ENCODE measurements at places on chromosomes 2 and 18.

GRCh38 chr2:41431756-41432155, 616.1 kb upstream of the PKDCC start:
- no peak for DNase-seq

DNA sequence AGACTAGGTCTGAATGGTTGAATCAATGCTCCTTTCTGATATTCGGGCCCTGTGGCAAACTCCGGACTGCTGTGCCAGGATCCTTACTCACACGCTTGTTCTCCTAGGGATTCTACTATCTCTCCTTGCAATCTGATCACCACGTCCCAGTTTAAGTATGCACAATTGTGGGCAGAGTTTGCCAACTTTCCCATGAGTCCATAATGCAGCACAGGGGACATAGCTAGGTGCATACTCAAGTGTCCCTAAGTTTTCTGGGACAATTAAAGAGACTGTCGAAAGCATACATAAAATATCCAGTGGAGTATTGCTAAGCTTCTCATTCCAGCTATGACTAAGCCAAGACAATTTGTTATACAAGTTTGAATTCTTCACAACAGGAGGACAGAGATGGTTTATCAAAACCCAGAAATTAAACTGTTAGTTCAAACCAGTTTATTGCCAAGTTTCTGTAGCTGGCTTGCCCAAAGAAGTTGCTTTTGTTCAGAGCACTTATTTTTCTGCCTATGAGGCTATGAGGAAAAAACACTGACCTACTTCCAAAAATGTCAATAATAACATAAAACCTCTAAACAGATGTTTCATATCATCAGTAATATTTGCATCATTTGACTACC, 136.1 kb downstream of the EXOC6B start:
- DNase-seq, result no peak

- peak; percentile 49 for DNase-seq
Observed at GRCh38 chr18:58161659-58162058, 117.6 kb downstream of the NEDD4L start.

DNA sequence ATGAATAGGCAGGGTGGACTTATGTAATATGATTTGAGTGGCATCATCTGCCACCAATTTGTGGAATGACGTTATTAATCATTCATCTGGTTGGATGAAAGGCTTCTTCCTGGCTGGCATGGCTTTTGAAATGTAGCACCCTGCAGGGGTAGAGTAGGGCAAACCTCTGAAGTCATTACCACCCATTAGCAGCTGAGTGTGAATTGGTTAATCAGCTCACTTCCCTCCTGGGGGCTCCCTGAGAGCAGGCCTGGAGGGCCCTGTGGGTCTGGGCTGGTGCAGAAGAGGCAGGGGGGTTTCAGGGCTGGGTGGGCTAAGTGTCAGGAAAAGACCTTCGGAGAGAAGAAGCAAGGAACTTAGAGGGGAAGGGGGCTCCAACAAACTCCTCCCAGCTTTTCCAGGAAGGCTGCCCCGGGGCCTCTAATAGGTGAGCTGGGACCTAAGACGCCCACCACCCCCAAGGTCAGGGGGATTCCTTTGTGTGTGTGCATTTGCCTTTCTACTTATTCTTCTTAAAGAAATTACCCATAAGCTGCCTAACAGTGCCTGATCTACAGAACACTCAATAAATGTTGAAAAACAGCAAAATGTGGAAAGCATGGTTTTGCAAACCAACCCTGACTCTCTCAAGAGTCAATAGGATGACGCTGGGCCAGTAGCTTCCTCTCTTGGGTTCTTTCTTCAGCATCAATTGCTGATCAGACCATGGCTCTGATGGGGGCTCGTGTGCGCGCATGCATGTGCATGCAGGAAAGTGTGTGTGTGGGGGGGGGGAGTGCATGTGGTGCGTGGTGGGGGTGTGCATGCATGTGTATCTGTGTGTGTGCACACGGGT, 49.7 kb upstream of the ZNF516 start:
- no peak for DNase-seq

All from iris pigment epithelial cell (primary cell).